Uterus (tissue), 4 donors: ENCODE measurements at places on chromosomes 3 and 15.

DNA sequence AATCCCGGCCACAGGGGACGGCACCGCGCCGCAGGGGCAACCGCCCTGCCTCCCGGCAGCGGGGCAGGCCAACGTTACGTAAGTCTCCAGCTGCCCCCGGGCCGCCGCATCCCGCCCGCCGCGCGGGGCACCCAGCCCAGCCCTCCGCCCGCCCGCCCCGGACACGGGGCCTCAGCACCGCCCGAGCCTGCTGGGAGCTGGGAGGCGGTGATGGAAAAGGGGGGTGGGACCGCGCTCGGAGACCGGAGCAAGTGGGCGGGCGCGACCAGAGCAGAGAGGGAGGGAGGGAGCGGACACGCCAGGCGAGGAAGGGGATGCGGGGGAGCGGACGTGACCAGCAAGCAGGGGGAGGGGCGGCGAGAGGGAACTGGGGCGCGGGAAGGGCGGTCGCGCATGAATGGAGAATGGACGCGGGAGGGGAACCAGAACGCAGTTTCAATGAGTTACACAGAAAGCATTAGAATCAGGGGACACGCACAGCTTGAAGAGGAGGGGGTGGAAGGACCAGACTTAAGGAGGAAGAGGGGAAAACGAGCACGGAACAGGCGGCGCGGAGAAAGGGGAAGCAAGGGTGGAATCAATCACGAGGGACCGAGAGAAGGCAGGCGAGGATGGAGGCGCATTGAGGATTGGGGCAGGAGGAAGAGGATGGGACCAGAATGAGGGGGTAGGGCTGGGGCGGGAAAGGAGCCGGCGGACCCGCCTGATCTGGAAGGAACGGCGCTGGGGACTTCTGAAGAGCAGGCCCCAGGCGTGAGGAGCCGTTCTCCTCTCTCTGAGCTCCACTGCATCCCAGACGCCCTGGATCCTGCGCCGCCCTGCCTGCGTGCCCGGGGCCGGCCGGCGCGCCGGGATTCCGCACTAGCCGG lies 559 bp downstream of the PKM start:
- peak; percentile 94 for DNase-seq

- no peak for DNase-seq
Measured at GRCh38 chr3:129777806-129778205, 115.7 kb downstream of the TMCC1 start.

- peak; percentile 59 for DNase-seq
Measured at GRCh38 chr3:72113564-72113963, 328.6 kb upstream of the PROK2 start.

GRCh38 chr15:41154412-41154811 lies 38.3 kb upstream of the INO80 start:
- DNase-seq, result no peak

GRCh38 chr3:25654576-25654975 lies 10.1 kb downstream of the TOP2B start:
- no peak for DNase-seq

DNA sequence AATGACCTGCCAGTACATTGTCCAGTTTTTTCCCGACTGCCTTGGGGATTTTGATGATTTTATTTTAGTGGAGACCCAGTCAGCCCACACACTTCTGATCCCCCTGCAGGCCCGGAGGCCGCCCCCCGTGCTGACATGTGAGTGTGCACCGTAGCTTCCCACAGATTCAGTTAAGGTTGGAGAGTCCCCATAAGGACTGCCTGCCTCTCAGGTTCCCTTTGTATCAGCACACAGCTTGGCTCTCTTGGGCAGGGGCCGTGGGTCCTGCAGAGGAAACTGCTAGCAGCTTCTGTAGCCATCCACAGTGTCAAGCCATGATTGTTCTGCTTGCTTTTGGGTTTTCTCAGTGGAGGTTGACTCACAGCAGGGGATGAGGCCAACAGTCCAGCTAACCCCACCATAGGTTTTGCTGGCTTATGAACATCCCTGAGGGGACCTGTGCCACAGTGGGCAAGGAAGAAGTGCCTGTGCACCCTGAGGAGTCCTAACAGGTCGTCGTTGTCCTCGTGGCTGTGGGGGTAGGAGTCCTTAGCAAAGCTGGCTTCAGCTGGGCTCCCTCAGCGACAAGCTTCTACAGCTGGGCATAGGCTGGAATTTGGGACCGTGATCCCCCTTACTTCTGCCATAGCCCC lies 46.4 kb downstream of the DLEC1 start:
- no peak for DNase-seq

DNA sequence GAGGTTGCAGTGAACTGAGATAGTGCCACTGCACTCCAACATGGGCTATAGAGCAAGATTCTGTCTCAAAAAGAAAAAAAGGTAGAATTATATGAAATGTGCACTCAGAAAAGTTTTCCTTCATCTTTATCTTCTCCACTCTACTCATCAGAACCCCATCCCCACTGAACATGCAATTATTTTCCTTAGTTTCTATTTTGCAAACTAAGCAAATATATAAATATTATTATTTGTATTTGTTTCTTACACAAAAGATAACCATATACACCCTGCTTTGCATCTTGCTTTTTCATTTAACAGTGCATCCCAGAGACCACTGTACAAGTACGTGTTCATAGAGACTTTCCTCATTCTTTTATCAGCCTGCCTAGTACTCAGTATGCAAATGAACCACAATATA lies 68.0 kb upstream of the ACAN start:
- no peak for DNase-seq

- no peak for DNase-seq
Measured at GRCh38 chr3:150259526-150260397, 148.3 kb upstream of the TSC22D2 start.

GRCh38 chr15:79094611-79095021 lies 4.0 kb upstream of the RASGRF1 start:
- DNase-seq, result no peak

- no peak for DNase-seq
Measured at GRCh38 chr15:40306371-40306770, 1.4 kb downstream of the PLCB2 start.

GRCh38 chr3:44905446-44906157 lies 31.2 kb downstream of the TGM4 start:
- no peak for DNase-seq

- no peak for DNase-seq
Measured at GRCh38 chr3:146521394-146521793, 23.0 kb downstream of the PLSCR1 start.

DNA sequence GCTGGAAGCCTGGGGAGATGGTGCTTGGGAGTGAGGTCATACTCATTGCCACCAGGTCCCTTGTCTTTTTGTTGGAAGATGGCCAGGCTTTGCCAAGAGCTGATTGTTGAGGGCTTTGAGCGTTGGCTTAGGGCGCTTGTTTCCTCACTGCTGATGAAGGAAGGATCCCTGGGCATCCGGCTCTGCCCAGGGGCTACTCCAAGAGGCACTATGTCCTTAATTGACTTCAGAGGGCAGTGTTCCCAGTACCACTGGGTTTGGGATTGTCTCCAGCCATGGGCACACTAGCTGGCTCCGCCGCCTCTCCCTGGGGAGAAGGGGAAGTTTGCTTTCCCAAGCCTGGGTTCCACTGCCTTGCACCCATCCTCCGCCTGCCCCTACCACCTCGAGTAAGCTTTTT lies 57.2 kb upstream of the RGMA start:
- DNase-seq, result no peak

DNA sequence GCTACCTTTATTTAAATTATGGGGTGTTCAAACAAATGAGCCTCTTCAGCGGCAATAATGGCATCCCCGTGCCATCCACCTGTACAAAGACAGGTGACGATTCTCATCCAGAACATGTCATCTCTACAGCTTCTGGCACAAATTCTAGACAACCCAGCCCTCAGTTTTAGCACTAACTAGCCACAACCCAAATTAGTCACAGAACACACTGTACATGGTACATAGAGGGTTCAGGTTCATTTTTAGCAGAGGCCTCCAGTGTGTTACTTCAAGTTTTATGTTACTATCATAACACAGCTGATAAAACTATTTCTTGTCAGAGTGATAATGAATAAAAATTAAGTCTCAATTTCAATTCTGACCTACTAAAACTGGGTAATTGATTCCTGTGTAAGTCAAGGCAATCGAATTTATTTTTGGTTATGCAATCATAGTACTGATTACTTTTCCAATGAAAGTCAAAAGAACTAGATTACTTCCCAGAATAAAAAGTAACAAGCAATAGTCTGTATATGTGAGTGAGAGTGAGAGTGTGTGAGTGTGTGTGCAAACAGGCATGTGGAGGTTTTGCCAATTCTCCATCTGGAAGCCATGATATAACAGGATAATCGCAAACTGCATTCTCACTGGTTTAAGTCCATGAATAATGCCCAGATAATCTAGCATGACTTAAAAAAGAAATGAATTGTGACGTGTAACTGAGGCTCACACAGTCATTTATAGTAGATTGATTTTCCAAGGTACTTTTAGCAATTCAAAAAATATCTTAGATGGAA lies 37.4 kb downstream of the SHQ1 start:
- DNase-seq, result no peak

DNA sequence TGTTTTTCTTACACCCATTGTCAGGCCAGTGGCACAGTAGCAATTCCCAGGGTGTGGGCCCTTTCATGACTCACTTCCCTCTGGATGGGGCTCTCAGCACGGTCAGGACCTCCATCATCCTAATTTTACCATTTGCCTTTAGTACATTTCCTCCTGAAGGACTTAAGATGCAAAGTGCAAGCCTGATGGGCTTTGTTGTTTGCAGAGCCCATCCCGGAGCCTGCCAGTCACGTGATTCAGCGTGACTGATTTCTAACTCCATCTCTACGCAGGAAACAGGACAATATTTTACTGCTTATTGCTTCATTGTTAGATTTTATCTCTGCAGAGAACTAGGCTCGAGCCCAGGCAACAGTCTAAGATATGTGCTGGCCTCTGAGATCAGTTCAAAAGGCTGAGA lies 223.7 kb downstream of the PDZRN3 start:
- peak; percentile 62 for DNase-seq

- DNase-seq, result peak; percentile 46
Measured at GRCh38 chr15:40050788-40051470, 11.9 kb upstream of the SRP14 start.

- DNase-seq, result peak; percentile 89
Measured at GRCh38 chr15:66803182-66803729, 101.2 kb downstream of the SMAD6 start.

- no peak for DNase-seq
Measured at GRCh38 chr15:38530113-38530512, 34.5 kb downstream of the RASGRP1 start.

DNA sequence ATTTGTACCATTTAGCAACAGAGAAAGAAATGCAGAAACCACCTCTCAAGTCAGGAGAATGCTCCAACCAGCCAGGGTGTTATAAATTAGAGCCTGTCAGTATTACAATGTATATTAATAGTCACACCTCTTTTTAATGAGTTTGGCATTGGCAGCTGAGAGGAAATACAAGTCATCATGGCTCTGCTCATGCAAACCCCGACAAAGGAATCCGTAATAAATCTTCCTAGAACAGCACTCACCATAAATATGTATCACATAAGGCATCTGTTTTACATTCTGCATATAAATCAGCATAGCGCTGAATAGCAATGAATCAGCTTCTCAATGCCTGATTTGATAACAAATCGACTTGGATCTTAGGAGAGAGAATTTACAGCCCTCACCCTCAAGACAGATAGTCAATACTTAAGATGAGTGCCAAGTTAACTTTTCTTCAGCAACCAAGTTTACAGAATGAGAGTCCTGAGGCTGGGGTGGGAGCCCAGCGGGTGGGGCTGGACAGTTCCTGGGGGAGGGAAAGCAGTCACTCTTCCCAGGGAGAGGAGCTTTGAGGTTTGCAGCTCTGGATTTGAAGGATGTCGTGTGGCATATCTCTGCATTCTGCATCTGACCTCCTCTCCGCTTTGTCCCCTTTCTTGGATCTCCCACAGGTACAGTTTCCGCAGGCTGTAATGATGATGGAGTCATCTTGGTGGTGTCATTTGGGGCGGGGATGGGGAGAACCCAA lies 1034.4 kb upstream of the NR2F2 start:
- DNase-seq, result no peak

- DNase-seq, result no peak
Measured at GRCh38 chr3:37236024-37236423, 61.6 kb upstream of the LRRFIP2 start.

GRCh38 chr15:42134617-42135245 lies 21.7 kb downstream of the PLA2G4F start:
- no peak for DNase-seq

DNA sequence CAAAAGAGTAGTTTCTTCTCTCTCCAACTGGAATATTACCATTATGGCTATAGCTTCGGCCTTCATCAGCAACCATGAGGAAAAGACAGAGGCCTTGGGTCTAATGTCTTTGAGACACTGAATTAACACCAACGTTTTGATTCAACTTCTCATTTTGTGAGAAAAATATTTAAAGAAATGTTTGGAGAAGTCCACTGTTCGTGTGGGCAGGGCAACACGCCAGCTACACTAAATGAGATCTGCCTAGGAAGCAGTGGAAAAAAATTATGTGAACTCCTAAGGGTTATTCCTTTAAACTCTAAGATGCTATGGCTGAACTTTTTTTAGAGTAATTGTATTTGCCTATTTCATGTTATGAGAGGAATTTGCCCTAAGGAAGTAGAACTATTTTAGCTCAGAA lies 41.8 kb downstream of the NCEH1 start:
- DNase-seq, result no peak
